ENCODE measurements at places on chromosomes 2 and 18.
A peak's percentile ranks its signal among the peaks of the same experiment; 100 is the strongest.

- no peak for DNase-seq
These were observed 62.5 kb upstream of the LPIN2 start for GRCh38 chr18:3075491-3075890.

DNA sequence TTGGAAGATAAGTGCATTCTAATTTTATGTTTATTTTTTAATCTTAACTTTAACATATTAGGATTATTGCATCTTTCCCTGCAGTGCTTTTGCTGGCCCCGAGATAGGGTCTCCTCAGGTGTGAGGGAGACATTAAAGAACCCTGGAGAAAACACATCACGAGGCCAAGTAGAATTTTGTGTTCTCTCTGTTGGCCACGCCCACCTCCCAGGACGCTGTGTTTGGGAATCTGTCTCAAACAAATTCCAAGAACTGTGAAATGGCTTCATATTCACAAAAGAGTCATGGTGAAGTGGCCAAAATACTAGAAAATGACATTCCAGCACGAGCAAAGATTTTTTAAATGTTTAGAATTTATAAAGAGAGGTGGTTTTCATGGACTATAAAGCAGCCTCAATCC, 27.3 kb downstream of the RNF144A start:
- no peak for DNase-seq

GRCh38 chr2:21084401-21084800, 39.4 kb upstream of the TDRD15 start:
- DNase-seq, result no peak

DNA sequence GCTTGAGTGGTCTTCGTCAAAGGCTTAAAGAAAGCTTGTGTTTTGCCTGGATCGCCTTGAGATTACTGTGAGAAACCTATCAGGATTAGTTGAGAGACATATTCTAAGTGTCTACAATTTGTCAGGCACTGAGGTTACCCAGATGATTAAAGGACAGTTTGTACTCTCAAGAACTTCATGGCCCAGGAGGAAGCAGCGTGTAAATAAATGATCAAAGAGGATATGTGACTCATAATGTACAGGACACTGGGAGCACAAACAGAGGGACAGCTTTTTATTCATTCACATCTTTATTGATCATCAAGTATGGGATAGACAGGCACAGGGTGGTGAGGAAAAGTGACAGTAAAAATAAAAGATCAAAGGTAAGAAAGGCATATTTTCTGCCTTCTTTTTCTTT, 152.6 kb upstream of the FSHR start:
- no peak for DNase-seq

GRCh38 chr2:227326783-227327182, 1.7 kb downstream of the MFF start:
- DNase-seq, result no peak

DNA sequence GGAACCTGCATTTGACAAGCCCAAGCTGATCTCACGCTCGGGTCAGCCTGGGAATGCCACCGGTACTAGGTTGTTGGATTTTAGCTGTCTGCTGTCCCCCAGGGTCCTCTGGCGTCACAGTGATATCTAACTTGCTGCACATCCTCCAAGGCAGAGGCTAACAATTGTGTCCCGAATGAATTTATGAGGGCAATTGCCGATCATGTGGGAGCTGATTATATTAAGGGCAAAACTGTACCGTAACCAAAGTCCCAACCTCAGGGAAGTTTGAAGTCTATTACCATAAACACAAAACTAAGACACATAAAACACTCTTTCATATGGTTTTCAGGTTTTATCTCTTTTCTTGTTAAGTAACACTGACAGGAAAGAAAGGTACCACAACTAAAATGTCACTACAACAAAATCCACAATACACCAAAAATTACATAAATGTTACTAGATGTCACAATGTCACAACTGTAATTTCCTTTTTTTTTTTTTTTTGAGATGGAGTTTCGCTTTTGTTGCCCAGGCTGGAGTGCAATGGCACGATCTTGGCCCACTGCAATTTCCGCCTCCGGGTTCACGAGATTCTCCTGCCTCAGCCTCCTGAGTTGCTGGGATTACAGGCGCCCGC, 6.7 kb downstream of the UXS1 start:
- DNase-seq, result no peak

- peak; percentile 55 for DNase-seq
These were observed 513.8 kb downstream of the RNF144A start for GRCh38 chr2:7430869-7431641.

DNA sequence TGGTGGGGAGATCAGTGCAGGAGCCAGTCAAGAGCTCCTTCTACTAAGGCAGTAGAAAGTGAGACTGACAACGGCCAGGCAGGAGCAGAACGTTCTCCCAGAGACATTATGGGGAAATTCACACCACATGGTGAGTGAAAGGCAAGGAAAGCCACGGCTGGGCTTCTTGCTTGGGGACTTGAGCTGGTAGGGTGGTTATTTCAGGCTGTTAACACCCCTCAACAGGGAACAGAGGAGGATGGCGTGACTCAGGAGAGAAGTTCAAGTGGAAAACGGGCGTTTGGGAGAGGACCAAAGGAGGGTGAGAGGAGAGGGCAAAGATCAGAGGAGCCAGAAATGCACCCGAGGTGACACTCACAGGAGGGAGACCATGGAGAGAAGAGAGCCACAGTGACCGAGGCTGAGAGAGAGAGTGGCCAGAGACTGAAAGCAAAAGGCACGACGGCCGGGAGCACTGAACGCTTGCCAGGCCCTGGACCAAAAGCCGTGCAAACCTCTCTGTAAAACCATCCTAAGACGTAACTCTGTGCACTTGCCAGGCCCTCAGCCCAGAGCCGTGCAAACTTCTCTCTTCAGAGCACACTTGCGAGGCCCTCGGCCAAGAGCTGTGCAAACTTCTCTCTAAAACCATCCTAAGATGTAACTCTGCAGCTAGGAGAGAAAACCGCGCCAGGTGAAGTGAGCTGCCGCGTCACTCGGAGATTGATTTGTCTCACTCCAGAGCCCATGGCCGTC, 7.7 kb downstream of the TPO start:
- no peak for DNase-seq

GRCh38 chr2:99571533-99571932, 81.7 kb upstream of the REV1 start:
- DNase-seq, result no peak

DNA sequence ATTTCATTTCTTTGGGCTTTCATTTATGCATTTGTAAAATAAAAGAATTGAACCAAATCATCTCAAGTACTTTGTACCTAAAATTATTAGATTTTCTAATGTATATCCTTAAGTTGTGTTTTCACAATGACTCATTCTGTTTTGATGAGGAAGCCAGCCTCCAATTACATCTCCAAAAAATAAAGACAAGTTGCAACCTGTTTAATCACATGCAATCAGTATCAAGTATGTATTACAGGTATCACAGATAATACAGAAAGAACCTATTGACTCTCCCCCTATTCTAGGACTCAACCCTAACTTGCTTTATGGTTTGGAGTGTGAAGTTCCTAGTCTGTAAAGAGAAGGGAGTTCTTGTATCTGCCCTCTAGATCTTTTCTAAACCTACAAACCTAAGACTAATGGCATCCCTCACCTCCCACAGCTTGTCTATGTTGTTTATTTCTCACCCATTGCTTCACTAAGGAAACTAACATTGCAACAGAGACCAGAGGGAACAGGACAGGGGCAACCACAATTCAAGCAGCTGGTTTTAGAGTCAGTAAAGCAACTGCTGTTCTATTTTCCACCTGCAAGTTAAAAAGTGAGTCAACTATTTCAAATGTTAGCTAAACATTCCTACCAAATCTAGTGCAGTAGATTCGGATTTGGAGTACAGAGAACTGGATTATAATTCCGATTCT, 141.1 kb upstream of the ETAA1 start:
- DNase-seq, result no peak

- DNase-seq, result no peak
These were observed 194.6 kb downstream of the FAM210A start for GRCh38 chr18:13531681-13532325.

GRCh38 chr2:1742681-1743395, 1.5 kb downstream of the PXDN start:
- peak; percentile 76 for DNase-seq
